ENCODE measurements at places on chromosomes 2 and 18.
A peak's percentile ranks its signal among the peaks of the same experiment; 100 is the strongest.

GRCh38 chr2:218852911-218853667 is 6.5 kb upstream of the WNT6 start:
- no peak for DNase-seq

DNA sequence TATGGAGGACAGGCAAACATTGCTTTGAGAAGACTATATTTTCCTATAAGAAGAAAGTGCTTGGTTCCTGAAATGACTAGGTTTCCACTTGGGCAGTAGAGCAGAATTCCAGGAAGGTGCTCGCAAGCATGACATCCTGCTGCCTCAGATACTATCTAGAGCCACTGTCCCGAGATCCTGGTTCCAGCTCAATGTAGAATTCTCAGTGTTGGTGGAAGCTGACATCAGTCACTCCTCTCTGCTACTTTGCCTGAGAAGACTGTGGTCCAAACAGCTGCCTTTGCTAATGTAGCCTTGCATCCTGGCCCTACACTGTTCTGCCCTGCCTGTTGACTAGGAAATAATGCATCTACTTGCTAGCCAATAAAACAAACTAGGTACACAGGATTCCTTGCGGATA is 50.0 kb upstream of the ITGA6 start:
- no peak for DNase-seq

DNA sequence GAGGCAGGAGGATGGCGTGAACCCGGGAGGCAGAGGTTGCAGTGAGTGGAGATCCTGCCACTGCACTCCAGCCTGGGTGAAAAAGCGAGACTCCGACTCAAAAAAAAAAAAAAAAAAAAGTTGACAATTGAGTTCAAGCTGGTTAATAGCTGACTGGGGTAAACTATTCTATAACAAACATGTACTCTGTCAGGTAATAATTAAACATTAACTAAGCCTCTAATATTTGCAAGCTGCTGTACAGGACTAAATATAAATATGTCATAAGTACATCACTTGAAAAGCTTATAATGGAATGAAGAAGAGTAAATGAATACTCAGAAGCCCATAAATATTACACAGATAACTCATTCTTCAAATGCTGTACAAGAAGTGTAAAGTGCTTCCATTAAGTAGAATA is 190.4 kb upstream of the CRIM1 start:
- DNase-seq = no peak

GRCh38 chr2:145692971-145693478 is 1173.1 kb upstream of the ZEB2 start:
- DNase-seq = no peak

- DNase-seq = peak; percentile 95
Measured at GRCh38 chr2:188443207-188443606, 151.5 kb downstream of the GULP1 start.

- no peak for DNase-seq
Measured at GRCh38 chr2:31322371-31322770, 88.4 kb downstream of the EHD3 start.

GRCh38 chr2:118032169-118033013 is 18.5 kb upstream of the CCDC93 start:
- DNase-seq = no peak

- no peak for DNase-seq
Measured at GRCh38 chr2:26299471-26300101, 46.4 kb upstream of the SELENOI start.

All from NCI-H2081 treated with DMSO at 0.1 percent for 48 hours (cell line).